COR-L47 (cell line): ENCODE measurements at places on chromosomes 11 and 22.

DNA sequence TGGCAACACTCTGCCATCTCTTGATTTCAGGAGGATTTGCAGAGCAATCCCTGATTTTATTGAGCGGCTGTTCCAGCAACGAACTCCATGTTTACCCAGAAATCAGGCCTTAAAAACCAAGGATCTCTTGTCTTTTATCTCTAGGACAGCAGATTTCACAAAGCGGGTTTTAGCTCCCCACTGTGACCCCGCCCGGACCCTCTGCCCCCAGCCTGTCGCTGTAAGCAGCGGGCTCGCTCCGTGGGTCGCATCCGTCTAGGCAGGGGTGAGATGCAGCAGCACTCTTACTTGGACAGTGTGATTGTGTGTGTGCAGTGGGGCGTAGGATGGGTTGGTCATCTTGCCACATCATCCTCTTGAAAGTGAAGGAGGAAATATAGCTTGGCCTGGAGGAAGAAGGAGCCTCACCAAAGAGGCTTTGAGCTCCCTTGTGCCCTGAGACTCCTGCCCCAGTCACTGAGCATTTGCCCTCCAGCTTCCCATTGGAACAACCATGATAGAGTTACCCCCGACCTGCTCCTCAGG, 189.2 kb upstream of the TBCEL start:
- no peak for DNase-seq

DNA sequence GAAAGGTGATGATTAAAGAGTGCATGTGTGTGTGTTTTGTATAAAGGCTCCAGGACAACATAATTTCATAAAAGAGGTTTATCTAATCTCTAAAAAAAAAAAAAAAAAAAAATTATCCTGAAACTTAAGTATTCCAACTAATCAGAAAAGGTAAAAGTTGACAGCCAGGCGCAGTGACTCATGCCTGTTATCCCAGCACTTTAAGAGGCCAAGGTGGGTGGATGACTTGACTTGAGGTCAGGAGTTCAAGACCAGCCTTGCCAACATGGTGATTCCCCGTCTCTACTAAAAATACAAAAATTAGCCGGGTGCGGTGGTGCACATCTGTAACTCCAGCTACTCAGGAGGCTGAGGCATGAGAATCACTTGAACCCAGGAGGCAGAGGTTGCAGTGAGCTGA, 632.7 kb upstream of the CHORDC1 start:
- no peak for DNase-seq

DNA sequence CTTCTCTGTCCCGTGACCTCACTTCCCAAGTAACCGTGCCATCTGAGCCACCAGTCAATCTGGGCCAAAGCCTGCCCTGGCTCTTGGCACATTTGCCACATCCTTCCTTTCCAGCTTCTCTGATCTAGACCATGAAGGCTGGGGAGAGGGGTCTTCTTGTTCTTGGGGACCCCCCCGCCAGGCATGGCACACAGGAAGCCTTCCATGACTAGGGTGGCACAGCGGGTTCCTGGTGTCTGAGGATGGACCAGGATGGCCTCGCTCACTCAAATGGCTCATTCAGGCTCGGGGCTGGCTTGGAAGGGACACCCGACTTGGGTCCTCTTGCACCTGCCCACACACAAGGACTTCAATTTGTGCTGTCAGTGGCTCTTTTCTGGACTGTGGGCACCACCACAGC, 121.3 kb downstream of the BCR start:
- no peak for DNase-seq

- no peak for DNase-seq
Observed at GRCh38 chr11:43384393-43384792, 25.7 kb downstream of the TTC17 start.

DNA sequence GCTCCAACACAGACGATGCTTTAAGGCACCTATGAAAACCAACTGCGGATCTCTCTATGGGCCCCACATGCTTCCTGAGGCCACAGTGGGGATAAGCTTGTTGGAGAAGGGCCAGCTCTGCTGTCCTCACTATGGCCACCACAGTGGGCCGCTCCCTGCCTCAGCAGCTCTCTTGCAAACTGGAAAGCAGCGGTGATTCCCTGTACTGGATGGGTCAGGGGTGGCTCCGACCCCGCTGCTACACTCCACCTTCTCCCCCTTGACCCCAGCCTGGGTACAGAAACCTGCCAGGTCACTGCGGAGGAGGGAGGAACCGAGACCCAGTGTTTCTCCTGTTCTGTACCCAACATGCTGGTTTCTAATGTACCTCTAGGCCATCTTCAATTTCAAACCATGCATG, 403.9 kb downstream of the CTTN start:
- no peak for DNase-seq

DNA sequence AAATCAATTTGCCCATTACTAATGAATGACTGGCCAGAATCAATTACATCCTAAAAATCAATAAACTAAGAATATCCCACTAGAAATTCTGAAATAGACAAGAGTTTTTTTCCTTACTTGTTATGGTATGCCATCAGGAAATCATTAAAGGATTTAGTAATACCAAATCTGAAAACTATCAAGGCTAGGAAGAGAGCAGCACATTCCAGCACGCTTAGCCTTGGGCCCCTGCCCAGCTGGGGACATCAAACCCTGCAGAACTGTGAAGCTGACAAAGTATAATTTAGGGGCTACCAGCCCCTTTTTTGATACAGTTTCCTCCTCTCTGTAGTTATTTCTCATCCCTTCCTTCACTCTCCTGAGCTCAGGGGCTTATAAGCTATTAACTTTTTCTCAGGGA, 247.8 kb upstream of the ZC3H12C start:
- no peak for DNase-seq

GRCh38 chr11:108863528-108863927, 198.7 kb downstream of the DDX10 start:
- no peak for DNase-seq

DNA sequence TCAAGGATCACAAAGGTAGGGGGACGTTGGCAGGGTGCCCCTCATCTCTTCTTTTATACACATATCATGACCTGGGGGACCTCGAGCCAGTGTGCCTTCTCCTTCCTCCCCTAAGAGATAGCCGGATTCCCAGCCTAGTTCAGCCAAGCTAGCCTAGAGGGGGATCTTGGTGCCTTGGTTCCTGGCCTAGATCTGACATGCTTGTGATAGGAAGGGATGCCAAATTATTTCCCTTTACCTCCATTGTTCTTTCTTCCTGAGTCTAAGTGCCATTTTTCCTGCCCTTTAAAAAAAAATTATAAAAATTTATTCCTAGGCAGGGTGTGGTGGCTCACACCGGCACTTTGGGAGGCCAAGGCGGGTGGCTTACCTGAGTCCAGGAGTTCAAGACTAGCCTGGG, 7.0 kb upstream of the HINFP start:
- DNase-seq = no peak

GRCh38 chr11:15471048-15471894, 356.5 kb downstream of the INSC start:
- DNase-seq = no peak
